ENCODE measurements at places on chromosomes 1 and 21. TPM values are rescaled to one million over a fixed set of nuclear protein-coding genes. Genes with fewer than 3 reads are reported as not detected.

Gene SPRR3
- not detected for total RNA-seq

GRCh38 chr1:202282025-202282371 is 59.7 kb downstream of the UBE2T start:
- DNase-seq: no peak

Gene ZNF678
- total RNA-seq: 7.7 TPM

- no peak for DNase-seq
These were observed 112.5 kb downstream of the SPATA46 start for GRCh38 chr1:162264108-162264507.

Gene PRAMEF9
- total RNA-seq: not detected

GRCh38 chr1:167909691-167910180 is 4.2 kb downstream of the ADCY10 start:
- DNase-seq: no peak

Gene C1orf115
- total RNA-seq: 15.8 TPM

All from endothelial cell of umbilical vein (primary cell).